ENCODE measurements at places on chromosomes 7 and 10.

- no peak for DNase-seq
These were observed 41.0 kb upstream of the EMX2 start for GRCh38 chr10:117501460-117502035.

DNA sequence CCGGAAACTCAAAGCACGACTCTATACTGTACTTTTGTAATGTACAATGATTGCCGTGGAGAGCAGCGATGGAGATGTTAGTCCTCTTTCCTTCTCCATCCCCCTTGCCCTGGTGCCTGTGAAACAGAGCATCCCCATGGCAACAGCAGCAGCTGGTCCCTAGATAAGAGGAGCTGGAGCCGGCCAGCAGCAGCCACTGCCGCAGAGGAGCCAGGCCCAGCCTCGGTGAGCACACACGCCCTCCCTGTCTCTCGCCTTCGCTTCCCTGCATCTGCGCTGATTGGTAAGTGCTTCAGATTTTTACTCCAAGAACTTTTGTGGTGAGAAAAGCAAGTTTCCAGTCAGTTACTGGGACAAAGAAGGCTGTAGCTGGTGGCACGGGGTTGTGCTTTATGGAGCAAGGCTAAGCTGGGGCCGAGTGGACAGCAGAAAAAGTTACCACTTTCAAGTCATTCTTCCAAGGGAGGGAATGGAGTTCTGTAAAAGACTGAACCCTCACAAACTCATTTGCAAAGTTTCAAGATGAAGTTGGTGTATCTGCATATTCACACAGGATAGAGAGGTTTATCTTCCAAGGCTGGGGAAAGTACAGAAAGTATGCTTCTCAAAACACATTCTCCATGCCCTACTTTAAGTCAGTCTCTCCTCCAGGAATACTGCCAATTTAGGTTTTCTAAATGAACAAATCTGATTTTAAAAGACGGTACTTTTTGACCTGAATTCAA is at the start of gene PPP1R17:
PPP1R17 (plus strand) TSS at position 192 of the 725 bp plus-strand sequence. CDS start 5,227 bp downstream, outside the sequence.
- no peak for DNase-seq

DNA sequence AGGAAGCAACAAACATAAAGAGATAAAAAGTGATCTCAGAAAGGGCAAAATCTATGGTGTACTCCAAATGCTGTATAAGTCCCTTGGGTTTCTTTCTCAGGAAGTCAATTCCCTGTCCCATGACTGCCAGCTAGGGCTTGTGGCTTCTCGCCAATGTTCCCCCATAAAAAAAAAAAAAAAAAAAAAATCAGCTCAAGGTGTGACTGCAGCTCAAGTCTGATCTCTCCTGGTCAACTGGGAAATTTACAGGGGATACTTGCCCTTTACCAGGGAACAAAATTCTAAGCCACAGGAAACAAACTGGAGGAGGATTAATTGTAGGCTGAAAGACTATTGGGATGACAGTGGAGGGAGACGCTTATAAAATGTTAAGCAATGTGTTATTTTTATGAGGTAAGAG is 76.0 kb downstream of the PCGF5 start:
- DNase-seq = no peak

GRCh38 chr10:30902621-30903396 is 128.9 kb downstream of the ZNF438 start:
- DNase-seq = no peak

GRCh38 chr7:66699998-66700397 is 40.5 kb upstream of the RABGEF1 start:
- DNase-seq = no peak

DNA sequence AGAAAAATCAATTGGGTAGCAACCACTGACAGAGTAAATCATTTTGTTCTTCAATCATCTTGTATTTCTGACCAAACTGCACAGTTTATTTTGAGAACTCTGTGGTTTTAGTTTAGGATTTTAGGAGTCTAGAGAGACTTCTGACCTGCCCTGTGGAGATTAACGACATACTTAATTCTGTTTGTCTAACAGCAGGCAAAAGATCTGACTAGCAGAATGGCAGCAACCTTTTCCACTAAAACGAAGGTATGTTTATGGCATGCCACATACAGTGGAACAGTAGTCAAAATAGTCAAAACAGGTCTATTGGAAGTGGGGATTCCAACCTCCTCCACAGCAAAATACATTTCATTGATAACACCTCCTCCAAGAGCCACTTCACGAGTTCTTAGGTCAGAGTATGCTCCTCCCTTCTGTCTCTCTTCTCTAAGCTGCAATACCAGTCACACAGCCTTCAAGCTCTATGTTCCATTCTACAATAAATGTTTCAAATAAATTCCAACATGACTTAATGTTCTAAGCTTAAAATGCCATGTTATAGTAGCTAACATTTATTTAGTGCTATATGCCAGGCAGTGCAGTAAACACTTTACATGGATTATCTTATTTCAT is 34.4 kb downstream of the NRCAM start:
- no peak for DNase-seq

- DNase-seq = no peak
These were observed 84.3 kb upstream of the SKAP2 start for GRCh38 chr7:26948617-26949118.

Measured in CD4-positive, alpha-beta T cell treated with Interferon alpha-2 for 1 hour (primary cell).